Amygdala (tissue), 56 donors: ENCODE measurements at places on chromosomes 2 and 18.

DNA sequence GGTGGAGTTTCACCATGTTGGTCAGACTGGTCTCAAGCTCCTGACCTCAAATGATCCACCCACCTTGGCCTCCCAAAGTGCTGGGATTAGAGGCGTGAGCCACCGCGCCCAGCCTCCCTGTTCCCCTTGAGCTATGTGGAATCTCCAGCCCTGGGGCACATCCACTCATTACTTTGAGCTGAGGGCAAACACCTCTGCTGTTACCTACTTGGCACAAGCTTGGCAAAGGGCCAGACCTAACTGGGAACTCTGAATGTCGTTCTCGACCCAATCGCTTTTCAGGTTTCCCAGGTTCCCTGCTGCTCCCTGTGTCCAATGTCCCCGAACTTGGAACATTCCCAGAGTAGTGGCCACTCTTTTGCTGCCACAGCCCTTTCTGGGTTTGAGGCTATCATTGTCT, 40.6 kb downstream of the CHST10 start:
- no peak for DNase-seq

GRCh38 chr2:45388541-45389100, 222.4 kb downstream of the SRBD1 start:
- DNase-seq = no peak

- no peak for DNase-seq
Observed at GRCh38 chr2:1841903-1842791, 97.8 kb upstream of the PXDN start.

GRCh38 chr2:170434900-170435621, 257.1 kb downstream of the MYO3B start:
- DNase-seq = no peak

GRCh38 chr2:230473378-230473777, 57.4 kb downstream of the SP100 start:
- DNase-seq = no peak

DNA sequence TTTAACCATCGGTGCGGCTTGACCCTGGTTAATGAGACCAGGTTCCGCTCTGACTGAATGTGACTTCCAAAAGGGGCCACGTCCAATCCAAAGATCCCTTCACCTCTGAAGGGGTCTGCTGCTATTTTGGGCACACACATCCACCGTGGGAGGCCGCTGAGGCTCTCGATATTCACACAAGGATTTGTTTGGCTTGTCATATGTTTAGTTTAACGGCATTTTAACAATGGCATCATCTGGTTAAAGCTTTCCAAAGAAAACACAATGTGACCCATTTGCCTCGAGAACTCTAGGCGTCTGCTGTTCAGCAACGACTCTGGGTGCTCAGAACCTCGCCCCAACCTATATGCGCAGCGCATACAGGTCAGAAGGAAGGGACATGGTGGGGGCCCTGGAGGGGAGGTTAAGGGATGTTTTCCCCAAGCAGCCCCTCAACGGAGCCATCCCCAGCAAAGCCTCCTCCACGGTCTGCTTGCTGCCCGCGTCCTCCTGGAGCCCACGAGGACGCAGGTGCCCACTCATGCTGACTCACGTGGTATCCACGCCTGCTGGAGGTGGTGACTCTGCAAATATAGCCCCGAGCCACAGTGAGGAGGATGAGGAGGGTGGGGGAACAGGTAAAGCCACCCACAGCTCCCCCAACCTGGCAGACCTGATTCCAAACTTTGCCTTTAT, 260.3 kb downstream of the HDAC4 start:
- no peak for DNase-seq

DNA sequence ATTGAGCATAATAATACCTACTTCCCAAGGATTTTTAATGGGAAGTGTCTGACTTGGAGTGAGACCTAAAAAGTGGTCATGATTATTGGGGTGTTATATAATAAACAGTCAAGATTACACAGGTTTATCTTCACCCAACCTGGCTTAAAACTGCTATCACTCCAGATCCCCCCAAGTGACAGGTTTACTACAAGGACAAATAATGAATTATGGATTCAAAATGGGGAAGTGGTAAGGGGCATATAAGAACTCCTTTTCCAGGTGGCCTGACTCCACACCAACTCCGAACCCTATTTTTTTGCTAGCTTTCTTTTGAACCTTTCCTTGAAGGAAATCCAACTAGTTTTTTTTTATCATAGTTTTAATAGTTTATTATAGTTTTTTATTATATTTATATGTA, 663.0 kb upstream of the FANCL start:
- DNase-seq = no peak

- no peak for DNase-seq
Observed at GRCh38 chr2:105110295-105110829, 72.5 kb downstream of the MRPS9 start.

- DNase-seq = no peak
Observed at GRCh38 chr2:30184035-30184434, 37.2 kb downstream of the YPEL5 start.

- no peak for DNase-seq
Observed at GRCh38 chr2:24909555-24910177, 10.4 kb downstream of the ADCY3 start.

- DNase-seq = no peak
Observed at GRCh38 chr2:218066926-218067515, 2.0 kb upstream of the RUFY4 start.
